ENCODE measurements at places on chromosomes 5 and 9.

GRCh38 chr5:136232316-136232715 is 39.4 kb upstream of the SMIM32 start:
- no peak for DNase-seq

DNA sequence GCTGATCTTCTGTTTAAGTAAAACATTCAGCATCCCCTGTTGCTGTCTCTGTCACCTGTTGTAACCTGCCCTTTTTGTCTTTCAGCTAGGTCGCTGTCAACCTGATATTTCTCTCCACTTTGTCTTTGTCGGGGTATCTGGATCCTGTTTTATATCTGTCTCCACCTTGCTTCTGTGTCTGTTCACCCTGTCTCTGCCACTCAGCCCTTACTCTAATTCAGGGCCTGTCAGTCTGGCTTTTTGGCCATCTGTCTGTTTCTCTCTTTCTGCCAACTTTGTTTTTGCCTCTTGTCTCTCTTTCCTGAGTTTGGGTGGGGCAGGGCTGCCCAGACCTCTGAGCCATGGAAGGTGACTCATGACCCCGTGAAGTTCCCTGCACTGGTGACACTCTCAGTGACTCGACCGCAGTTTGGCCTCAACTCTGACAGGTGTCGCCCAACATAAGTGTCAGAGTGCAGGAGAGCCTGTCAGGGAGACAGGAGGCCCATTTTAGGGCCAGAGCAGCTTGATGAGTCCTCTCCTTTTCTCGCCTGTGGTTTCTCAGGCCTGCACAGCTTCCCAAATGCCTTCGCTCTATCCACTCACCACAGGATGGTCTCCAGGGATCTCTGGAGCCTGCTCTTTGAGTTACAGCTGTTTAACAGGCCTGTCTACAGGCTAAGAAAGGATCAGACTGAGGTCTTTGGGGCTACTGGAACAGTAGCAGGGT is 868 bp downstream of the ZBTB43 start:
- no peak for DNase-seq

DNA sequence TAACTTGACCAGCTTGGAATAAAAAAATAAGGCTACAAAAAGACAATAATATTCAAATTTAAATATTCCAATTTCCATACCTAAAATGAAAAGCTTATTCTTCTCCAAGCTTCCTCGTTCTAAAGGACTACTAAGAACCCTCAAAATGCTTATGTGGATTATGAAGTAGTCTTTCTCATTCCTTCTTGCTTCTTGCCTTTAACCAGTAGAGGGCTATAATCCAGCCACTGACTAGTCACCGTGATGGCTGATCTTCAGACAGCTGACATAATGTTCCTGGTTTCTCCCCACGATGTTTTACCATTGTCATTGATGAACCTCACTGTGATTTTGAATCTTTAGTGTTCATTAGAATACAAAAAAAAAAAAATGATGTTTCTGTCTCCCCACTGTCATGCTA is 515.3 kb downstream of the TLE1 start:
- DNase-seq, result no peak

GRCh38 chr5:37552161-37552560 is 173.0 kb downstream of the WDR70 start:
- no peak for DNase-seq

GRCh38 chr5:72623936-72624335 is 116.7 kb upstream of the ZNF366 start:
- no peak for DNase-seq

- DNase-seq, result no peak
Measured at GRCh38 chr5:39518516-39518915, 93.7 kb upstream of the DAB2 start.

GRCh38 chr5:177354711-177355110 is 3.0 kb upstream of the RGS14 start:
- no peak for DNase-seq

GRCh38 chr5:132313961-132314432 is 19.8 kb downstream of the SLC22A4 start:
- DNase-seq, result no peak

GRCh38 chr5:78633700-78634099 is 14.9 kb downstream of the LHFPL2 start:
- DNase-seq, result no peak

- DNase-seq, result no peak
Measured at GRCh38 chr5:14669975-14670374, 5.5 kb downstream of the OTULIN start.

DNA sequence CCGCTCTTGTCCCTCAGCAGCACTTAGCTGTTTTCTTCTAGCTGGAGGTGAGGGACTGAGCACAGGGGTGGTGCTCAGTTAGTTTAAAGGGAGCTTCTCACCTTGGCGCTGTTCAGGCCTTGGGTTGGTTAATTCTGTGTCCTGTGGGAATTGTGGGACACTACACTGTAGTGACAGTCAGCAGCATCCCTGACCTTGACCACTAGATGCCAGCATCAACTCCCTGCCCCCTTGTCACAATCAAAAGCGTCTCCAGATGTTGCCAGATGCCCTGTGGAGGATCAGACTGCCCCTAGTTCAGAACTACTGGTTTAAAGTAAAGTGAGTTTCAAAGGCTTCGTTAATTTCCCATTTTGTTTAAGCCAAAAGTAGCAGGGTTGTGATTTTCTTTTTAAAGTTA is 65.5 kb upstream of the DMRT3 start:
- no peak for DNase-seq

DNA sequence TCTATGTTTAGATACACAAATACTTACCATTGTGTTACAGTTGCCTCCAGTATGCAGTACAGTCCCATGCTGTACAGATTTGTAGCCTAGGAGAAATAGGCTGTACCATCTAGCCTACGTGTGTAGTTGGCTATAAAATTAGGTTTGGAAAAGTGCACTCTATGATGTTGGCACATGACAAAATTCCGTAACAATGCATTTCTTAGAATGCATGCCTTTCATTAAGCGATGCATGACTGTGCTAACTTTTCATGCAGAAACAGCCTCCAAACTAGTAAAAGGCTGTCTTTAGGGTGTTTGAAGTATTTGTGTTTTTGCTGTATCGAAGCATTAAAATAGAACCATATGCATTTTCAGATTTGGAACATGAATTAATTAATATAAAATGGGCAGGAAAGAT is 157.9 kb downstream of the RMI1 start:
- no peak for DNase-seq

GRCh38 chr9:2448193-2448738 is 173.3 kb upstream of the VLDLR start:
- no peak for DNase-seq

GRCh38 chr5:10479154-10479721 is 37.6 kb downstream of the ROPN1L start:
- DNase-seq, result no peak

DNA sequence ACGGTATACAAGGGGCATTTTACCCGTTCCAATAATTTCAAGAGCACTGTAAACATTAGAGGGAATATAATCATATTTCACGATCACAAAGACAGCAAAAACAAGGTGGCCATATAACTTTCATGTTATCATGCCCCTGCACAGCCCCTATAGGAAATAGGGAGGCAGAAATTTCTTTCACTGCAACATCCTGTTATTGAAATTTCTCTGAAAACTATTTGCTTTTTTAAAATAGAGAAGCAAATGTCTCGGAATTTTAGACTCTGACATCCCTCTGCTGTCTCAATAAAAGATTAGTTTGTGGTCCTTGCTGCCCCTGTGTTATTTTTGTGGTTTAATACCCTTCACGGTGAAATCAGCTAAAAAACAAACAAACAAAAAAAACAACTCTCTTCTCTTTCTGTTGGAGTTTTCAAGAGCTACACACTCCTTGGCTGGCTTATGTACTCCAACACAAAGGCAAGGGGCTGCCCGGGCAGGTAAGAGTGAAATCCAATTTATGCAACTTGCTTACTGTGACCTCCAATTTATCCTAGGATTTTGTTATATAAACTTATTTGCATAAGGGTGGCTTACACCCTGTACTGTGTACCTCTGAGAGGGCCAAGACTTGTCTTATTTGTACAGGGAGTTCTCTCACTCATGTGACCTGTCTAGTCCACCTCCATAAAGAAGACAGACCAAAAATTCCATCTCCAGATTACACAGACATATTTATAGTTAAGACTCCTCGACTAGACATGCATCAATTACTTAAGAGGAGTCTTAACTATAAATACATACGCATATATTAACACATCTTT is 223.6 kb downstream of the MLLT3 start:
- DNase-seq, result no peak

DNA sequence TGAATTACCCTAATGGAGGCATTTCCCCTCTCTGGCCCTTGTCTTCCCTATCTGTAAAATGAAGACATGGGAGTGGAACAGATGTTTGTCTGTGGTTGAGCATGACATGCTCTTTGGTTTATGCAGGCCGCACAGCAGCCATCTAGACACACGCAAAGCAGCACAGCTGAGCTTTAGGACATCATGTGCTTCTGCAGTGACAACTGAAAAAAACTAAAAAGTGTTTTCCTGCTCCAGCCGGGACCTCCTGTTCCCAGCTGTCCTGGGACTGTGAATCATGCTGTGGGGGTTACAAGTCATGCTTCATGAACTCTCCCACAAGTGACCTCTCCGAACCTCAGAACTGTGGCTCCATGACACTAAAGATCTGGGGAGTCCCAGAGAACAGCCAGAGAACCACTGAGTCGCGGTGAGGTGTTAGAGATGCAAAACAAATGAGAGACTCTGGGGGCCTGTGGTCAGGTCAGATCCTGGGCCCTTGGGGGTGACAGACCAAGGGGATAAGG is 1.7 kb downstream of the SMIM3 start:
- DNase-seq, result peak; percentile 67

DNA sequence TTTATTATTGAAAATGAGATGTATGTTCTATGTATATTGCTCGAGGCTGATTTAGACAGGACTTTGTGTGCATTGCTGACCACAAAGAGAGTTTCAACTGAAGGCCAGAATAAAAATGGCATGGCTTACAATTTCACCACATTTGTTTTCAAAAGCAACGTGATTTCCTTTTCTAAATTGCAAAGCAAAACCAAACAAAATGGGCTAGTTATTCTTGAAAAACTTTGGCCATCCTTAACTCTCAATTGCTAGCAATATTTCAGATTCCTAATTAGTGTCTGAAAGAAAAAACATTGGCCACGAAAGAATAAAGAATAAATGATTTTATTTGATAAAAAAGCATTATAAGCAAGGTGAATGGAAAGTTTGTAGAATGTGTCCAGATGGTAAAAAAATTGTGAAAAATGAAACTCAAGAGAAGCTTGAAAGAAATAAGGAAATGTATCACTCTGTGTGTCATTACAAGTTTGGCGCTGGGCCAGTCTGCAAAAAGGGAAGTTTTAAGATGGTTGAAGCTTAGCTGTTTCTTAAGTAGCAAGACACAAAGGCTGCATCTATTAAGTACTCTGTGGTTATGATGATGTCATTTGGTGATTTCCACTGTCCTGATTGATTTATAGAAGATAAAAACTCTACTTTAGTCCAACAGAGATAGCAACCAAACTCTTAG is 89.2 kb upstream of the PRLR start:
- peak; percentile 76 for DNase-seq

GRCh38 chr5:51746023-51746422 is 362.8 kb downstream of the ISL1 start:
- DNase-seq, result no peak

DNA sequence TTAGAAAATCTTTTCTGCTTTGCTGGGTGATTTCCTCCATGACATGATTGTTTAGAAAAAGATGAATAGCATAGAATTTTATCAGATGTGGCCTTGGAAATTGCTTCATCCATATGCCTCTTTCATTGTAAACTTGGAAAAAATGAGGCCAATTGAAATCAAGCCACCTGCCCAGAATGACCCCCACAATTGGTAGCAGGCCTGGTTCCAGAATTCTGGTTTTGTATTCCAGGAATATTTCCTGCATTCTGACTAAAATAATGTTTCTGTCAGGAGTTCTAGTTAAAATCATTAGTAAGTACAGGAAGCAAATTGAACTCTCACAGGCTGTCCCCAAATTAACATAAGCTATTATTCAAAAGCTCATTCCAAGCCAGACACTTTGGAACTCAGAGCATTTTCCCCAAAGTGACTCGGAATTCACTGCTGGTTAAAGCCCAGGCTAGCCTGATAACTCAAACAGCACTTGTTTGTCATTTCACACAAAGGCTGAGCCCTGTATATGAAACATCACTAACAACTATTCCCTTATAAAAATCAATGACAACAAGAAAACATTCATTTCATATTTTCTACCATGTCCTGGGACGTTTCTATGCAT is 75.1 kb upstream of the ADCY2 start:
- no peak for DNase-seq

DNA sequence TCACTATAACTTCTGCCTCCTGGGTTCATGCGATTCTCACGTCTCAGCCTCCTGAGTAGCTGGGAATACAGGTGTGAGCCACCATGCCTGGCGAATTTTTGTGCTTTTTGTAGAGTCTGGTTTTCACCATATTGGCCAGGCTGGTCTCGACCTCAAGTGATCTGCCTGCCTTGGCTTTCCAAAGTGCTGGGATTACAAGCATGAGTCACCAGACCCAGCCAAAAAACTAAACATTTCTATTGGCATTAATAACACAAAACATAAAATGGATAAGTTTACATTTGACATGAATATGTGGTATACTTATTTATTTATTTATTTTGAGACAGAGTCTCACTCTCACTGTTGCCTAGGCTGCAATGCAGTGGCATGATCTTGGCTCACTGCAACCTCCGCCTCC is 13.6 kb upstream of the REEP5 start:
- DNase-seq, result no peak

DNA sequence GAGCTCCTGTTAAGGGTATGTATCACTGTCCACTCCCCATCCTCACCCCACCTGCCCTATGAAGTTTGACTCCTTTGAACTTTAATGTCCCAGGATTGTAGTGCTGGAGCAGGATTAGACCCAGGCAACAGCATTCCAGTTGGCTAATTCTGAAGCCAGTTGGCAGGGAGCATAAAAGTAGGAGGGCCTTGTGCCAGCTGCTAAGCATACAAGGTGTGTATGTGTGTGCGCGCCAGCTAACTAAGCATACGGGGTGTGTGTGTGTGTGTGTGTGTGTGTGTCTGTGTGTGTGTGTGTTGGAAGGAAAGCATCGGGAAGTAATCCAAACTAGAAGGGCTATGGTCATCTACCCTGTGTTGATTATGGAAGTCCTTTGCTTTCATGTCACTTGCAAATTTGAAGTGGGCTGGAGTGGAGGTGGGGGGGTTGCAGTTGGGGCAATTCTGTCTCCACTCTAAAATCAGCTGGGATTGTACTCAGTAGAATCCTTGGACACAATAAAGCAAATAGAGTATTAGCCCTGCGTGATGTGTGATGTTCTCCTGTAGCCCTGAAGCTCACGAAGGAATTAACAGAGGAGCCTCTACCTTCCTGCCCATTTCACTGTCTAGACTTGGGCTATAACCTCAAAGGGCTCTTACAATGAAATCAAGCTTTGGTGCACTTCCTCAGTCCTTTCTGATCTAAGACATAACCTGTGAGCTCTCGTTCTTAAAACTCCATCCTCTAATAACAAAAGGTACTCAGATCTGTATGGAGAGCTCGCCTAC is 26.9 kb downstream of the HMGCR start:
- no peak for DNase-seq

DNA sequence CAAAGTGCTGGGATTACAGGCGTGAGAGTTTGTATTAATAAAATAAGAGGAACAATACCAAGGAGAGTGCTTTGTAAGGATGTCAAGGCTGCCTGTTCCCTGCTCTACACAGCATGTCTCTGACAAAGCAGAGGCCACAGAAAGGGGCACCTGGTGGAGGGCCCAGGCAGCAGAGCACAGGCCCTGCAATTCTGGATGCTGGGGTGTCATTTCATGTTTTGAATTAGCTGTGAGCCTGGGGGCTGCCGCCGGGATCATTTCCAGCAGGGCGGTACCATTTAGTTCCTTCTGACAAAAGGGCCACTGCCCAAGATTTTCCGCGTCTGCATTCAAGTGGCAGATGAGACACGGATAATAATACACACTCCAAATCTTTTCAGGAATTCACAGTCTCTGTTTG is 396.9 kb downstream of the GADD45G start:
- no peak for DNase-seq
